Progenitor cell of endocrine pancreas (in vitro differentiated cells): ENCODE measurements at places on chromosomes 3 and 15. TPM values are rescaled to one million over a fixed set of nuclear protein-coding genes. Genes with fewer than 3 reads are reported as not detected.

GRCh38 chr15:38217191-38217595 lies 35.4 kb upstream of the SPRED1 start:
- DNase-seq = no peak

DNA sequence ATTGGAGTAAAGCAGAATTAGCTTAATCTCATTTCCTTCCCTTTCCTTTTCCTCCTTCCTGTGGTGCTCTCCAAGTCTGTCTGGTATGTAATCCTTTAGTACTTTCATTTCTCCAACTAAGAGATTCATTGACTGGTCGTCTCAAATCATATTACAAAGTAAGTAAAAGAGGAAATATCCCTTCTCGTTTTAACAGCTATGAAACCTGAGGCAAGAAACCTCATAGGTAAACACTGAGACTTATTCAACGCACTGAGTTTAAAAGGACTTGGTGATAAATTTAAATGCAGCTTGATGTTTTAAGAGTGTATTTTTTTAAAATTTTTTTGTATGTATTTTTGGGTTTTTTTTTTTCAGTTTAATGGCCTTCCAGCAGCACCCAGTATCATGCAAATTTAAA lies 117.2 kb upstream of the LRRC3B start:
- DNase-seq = no peak

GRCh38 chr3:64422192-64422591 lies 196.9 kb upstream of the PRICKLE2 start:
- DNase-seq = no peak

DNA sequence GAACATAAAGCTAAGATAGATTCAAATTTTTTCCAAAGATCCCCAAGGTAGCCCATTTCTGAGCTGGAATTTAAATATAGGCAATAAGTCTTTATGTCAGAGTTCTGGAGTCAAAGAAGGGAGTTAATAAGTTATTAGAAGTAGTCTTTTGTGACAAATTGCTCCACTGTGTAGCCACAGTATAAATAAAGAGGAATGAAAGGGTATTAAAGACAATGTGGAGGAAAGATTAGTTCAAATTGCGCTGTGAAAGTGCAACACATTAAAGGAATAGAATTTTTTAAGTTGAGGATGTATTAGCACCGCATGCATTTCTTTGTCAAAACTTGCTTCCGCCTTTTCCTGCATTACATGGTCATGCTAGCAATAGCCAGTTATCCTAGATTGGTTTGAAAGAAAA lies 666.6 kb upstream of the CCDC54 start:
- DNase-seq = no peak

GRCh38 chr3:190288836-190289235 lies 33.4 kb downstream of the CLDN1 start:
- DNase-seq = no peak

DNA sequence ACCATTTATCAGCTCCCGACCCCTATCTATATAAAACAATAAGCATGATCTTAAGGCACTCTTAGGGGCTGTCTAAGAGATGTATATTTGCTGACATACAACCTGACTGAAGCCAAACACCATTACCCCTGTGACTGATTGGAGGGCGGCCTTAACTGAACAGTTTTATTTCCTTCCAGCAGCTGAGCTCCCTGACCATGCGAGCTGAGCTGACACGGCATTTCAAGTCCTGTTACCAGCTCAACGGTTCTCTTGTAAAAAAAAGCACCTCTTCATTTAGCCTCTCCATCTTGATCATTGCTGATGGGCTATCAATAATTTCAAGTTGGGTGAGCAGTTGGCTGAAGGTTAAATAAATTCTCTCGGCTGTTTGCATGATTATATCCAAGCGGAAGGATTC lies 33.4 kb upstream of the BNIP2 start:
- DNase-seq = no peak

Gene ZDHHC3
- 61.2 and 64.9 TPM in 2 replicates for total RNA-seq
